Effector memory CD4-positive, alpha-beta T cell (primary cell): ENCODE measurements at places on chromosomes 12 and 14.

GRCh38 chr12:4001031-4001430 is 127.8 kb upstream of the PARP11 start:
- DNase-seq: no peak

- DNase-seq: no peak
These were observed 34.5 kb upstream of the RIC8B start for GRCh38 chr12:106739815-106740530.

- no peak for DNase-seq
These were observed 176.1 kb downstream of the SLC25A21 start for GRCh38 chr14:36996133-36996856.

DNA sequence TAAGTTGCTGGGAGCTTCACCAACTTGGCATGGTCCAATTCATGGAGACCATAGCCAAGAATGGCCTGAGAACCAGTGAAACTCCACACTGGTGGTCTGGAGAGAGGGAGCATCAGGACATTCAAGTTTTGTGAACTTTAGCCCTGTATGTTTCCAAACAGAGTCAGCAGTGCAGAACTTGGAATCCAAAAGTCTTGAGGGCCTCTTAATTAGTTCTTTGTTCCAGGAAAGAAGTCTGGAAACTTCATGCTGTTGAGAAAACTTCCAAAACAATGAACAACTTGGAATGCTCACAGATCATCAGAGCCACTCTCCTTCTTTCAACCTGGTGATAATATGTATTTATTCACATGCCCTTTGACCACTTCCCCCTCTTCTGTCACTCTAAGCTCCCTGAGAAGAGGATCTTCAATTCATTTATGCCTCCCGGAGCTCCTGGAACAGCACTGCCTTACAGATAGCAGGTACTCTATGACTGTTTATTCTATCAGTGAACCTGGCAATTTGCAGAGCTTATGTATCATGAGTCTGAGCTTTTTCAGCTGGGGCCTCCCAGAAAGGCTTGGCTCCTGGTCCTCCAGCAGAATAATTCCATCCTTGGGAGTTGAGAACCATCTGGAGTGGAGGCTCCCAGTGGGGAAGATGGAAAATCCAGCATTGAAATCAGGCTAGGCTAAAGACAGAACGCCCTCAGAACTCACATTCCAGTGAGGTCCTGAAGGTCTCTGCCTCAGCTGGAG is 191.4 kb downstream of the KTN1 start:
- no peak for DNase-seq

DNA sequence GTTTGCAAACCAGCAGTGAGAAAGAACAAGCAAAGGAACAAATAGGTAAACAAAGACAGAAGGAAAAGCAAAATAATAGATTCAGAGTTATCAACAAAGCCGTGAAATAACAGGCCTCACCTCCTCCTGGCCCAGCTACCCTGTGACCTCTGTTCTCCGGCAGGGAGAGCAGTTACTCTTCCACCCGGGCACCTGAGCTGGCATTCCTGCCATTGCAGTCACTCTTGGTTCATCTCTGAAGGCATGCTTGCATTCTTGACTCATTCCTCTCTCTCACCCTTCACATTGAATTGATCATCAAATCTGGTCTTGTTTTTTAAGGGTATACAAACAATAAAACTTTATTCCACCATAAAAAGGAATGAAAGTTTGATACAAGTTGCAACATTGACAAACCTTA is 95.1 kb downstream of the TTC8 start:
- no peak for DNase-seq

DNA sequence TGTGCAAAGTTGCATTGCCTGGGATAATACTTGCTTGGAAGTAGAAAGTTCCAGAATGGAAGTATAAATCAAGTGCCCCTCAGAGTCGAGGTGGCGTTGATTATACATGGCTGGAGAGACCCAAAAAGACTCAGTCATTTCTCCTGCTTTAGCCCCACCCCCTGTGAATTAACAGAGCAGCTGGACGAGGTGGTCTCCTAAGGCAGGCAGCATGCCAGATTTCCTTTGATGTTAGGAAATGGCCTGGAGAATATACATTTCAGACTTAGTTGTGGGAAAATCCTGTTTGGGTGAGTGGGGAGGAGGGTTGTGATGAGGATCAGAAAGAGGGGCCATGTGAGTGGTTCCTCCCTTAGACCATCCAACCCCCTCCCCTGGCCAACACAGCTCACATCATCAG is 406.1 kb upstream of the TMPO start:
- no peak for DNase-seq

GRCh38 chr14:99143126-99143525 is 128.9 kb downstream of the BCL11B start:
- DNase-seq: no peak

DNA sequence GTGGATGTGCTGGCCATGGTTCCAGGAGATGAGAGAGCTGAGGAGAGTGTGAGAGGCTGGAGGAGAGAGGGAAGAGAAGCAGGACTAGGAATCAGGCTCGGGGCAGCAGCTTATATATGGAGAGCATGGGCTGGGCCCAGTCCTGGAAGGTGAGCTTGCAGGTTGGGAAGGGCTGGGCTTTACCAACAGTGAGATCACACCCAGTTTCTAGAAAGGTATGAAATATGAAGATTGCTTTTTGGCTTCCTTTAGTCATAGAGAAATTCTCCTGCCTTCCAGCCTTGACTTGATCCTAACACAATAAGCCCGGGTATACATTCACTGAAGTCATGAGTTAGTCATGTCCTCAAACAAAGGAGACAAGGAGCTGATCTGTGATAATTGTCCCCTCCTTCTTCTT is at the start of gene KRT6A:
Gene KRT6A (minus strand): TSS at position 86 of the 400 bp plus-strand sequence. CDS start 69 bp downstream, at position 17.
- no peak for DNase-seq

- no peak for DNase-seq
These were observed 104.9 kb upstream of the PMCH start for GRCh38 chr12:102302553-102302952.

DNA sequence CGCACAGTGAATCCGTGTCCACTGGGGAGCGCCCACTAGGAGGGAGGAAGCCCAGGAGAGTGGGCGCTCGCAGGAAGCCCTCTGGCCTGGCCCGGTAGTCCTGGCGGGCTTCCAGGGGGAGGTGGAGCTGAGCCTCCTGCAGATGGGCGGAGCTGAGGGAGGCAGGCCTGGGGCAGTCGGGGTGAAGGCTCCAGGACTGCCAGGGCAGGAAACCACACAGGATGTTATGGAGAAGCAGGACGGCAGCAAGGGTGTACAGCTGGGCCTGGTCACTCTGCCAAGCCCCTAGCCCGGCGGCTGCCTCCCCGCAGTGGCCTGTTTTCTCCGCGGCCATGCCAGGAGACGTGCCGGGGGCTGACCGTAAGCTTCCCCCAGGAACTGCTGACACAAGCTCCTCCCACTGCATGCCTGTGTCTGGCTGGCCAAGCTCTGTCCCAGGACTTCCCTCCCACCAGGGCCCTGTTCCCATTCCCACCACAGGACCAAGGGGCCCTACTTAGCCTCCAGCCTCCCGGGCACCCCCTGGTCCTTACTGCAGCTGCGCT is 143.4 kb upstream of the C14orf180 start:
- DNase-seq: no peak

DNA sequence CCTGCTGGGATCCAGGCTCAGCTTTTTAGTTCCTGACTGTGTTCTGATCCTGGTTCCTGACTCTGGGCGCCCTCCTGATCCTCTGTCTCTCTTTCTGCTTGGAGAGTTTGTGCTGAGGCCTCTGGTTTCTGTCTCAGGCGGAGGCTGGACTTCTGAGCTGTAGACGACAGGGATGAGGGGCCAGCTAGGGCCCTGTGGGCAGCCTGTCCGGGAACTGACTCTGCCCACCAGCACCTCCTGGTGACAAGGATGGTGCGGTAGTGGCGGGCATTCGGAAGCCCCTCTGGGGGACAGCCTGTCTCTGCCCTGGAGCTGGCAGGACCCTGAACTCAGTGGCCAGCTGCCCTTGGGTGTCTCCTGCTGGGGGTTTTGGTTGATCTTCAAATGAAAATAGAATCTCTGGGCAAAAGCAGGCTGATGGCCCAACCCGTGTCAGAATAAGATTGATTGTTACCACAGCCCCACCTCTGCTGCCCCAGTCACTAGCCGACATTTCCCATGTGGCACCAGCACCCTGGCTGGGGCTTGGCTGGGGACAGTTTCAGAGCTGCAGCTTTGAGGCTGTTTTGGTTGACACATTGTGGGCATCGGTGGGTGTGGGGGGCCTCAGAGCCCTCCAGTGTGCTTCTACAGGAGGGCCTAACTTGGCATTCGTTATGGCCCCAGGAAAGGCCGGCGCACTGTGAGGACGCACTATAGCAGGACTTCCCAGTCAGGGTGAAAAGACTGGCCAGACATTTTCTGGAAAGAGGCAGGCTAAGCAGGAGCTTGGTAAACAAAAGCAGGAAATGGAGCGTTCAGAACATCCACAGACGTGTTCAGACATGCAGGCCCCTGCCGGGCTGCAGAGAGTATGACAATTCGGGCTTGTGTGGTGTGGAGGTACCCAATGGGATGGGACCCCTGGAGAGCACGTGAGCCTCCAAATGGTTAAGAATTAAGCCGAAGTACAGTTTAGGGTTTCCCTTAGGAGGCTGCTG is 16.2 kb downstream of the KRT80 start:
- no peak for DNase-seq

DNA sequence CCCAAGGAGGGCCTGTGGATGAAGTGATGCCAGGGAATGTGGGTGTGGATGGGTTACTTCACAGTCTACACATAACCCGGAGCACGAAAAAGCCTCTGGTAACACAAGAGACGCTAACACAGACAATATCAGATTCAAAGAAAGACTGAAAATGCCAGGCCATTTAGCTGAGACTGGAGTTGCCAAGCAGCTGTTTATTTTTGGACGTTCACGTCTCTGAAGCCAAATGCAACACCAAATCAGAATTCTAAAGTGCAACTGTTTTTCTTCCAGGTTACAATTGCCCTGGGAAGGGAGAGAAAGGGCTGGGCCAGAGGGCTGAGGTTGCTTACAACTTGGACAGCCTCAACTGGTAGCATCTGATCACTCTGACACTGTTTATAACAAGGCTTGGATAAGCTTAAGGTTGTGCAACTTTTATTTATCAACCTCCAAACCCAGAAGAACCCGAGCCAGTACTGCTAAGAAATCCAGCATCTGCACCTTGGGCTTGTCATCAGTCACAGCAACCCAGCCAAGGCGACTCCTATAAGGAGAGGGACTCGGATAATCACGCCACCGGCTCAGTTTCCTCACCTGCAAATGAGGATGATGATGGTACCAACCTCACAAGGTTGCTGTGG is 24.8 kb downstream of the NUAK1 start:
- no peak for DNase-seq

- DNase-seq: no peak
These were observed 243.7 kb downstream of the TMEM132D start for GRCh38 chr12:129659961-129660622.

DNA sequence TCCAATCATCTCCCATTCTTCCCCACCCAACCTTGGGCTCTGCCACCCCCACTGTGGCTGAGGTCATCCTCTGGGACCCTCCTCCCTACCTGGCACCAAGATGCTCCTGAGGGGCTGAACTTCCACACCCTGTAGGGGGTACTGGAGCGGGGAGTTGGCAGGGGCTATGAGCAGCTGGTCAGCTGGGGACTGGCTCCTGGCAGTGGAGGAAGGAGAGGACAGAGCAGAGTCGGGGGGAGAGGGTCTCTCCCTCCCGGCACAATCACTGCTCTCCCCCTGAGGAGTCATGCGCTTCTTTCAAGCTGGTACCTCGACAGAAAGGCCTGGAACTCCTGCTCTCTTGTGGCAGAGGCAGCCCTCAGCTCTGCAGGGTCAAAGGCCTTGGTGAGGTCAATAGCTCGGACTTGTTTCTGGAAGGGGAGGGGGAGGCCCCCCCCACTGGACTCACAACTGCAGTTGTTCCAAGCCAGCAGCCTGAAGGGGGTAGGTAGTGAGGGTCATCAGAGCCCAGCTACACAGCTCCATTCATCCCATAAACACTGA is 2.0 kb downstream of the B4GALNT1 start:
- no peak for DNase-seq

DNA sequence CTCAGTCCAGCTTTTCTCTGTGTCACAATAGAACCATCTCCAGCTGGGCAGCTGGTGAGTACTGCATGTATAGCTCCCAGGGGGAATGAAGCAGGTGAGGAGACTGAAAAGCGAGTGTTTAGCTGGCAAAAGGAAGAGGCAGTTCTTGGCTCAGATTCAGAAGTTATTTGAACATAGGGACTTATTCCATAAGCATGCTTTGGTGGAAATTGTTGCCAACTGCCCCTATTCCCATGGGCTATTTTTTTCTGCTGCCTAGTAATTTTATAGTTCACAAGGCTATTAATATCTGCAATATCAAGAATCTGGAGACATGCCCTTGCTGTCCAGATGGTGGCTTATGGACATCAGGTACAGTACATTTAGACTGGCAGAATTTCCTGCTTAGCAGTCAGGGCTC is 1112.7 kb downstream of the LRFN5 start:
- DNase-seq: no peak
